Skeletal muscle cell (primary cell): ENCODE measurements at places on chromosomes 3 and 15.

- DNase-seq = no peak
Measured at GRCh38 chr3:16510620-16511319, 2.7 kb downstream of the RFTN1 start.

DNA sequence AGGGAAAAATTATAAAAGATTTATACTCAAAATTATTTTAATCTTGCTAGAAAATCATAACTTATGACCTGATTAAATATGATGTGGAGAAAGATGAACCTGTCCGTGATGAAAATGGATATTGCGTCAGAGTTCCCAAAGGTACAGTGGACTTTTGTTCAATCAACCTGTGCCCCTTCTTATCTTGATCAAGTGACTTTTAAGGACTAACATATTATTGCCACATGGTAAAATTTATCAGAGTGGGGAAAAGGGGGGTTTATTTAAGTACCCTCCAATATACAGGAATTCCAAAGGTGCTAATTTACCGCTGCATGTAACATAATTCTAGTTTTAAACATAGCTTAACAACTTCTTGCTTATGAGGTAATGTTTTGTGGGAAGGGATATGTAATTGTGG lies 39.6 kb downstream of the HDC start:
- DNase-seq = no peak

GRCh38 chr3:111303760-111304159 lies 232.1 kb downstream of the NECTIN3 start:
- peak; percentile 60 for DNase-seq

- DNase-seq = no peak
Measured at GRCh38 chr3:9704347-9705322, 1.0 kb downstream of the CPNE9 start.

- no peak for DNase-seq
Measured at GRCh38 chr15:74268020-74268419, 31.9 kb downstream of the CCDC33 start.
